ENCODE measurements at places on chromosomes 12 and 14.

DNA sequence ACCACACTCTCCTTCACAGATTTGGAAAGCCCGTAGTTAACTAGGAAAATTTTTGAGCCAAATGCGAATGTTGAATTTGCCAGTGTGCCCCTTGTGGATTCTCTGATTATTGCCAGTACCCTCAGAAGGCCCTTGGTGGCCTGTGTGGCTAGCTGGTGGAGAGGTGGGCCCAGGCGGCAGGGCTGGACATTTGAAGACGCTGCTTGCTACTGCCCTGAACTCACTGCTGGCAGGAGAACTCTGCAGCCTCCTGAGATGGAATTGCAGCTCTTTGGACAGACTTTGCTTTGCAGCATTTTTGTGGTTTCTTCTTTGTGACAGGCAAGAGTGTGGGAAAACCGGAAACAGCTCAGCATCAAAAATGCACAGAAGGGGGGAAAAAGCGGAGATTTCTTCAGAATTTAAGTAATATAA is 97.6 kb downstream of the TGFB3 start:
- DNase-seq, result no peak

DNA sequence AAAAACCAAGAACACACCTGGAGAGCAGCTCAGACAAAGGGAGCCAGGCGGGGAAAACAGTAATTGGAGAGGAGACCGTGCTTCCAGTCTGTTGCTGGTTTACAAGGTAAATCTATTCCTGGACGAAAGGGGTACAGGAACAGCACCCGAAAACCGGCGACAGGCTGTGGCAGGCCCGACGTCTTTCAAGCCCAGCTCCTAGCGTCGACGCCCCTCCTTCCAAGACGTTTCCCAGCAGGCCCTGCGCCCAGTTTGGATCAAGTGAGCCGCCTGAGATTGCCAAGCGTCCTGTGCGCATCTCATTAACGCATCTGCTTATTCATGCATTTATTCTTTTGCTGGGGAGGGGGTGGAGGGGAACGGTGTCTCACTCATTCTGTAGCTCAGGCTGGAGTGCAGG is 1.4 kb downstream of the C12orf56 start:
- DNase-seq, result no peak

DNA sequence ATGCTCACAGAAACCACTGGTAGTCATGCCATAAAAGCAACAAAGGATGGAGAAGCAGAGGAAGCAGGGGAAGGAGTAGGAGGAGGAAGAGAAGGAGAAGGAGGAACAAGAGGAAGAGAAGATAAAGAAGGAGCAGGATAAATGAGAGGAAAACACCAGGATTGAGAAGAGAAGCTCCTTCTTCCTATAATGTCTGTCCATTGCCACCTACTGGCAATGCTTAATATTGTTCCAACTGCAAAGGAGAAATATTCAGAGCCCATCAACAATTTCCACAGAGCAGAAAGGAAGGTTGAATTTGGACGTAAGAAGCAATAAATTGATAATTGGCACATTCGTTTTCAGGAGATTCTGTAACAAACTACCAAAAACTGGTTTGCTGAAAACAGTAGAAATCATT is 898.4 kb downstream of the SLC16A7 start:
- peak; percentile 66 for DNase-seq

DNA sequence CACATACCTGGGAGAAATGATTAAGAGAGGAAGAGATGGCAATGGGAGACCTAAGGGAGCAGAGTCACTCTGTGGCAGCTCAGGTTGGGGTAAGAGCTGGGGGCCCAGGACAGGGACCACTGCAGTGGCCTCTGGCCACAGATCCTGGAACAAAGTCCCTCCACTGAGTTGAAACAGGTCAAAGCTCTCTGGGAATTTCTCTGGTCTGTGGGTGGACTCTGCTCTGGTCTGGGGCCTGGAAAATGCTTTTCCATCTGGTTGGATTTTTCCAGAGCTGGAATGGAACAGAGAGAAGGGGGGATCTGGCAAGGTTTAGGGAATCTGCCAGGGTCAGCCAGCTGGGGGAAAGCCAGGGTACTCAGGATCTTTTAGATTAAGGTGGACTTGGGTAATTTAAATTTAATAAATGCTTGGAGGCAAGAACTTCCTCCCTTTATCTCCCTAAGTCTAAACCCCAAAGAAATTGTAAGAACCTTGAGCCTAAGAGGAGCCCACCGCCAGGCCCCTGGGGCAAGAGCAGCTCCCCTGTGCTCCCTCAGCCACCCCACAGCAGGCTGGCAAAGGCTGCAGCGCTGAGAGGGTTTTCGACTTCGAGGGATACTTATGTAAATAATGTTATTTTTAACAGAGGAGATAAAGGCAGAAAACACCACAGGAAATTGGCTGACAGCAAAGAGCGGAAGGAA is 3.7 kb downstream of the HOXC10 start:
- no peak for DNase-seq

DNA sequence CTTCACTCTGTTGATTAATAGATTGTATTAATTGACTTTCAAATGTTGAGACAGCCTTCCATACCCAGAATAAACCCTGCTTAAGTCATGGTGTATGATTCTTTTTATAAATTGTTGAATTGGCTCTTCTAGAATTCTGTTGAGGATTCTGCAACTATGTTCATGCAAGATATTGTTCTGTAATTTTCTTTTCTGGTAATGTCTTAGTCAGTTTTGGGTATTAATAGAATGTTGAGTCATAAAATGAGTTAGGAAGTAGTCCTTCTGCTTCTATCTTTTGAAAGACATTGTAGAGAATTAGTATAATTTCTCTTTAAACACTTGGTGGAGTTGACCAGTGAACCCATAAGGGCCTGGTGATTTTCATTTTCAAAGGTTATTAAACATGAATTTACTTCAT is 958.9 kb downstream of the LRFN5 start:
- no peak for DNase-seq

DNA sequence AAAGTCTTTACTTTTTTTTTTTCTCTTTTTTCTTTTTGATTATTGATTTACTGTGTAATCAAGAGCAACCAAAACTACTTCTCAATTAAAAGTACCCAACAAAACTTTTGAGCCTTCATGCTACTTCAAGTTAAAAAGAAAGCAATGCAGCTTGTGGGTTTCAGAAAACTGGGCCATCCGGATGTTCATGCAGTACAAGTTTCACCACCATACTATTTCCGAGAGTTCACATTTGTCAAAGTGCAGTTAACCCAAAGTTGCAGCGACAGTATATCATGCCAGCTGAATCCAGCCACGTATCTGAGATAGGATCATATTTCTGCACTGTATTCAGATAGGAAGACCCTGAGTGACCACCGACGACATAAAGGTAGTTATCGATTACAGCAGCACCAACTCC is 33.0 kb downstream of the KLHL28 start:
- no peak for DNase-seq

- DNase-seq, result peak; percentile 76
These were observed 148.5 kb downstream of the TMTC2 start for GRCh38 chr12:82835217-82835616.

DNA sequence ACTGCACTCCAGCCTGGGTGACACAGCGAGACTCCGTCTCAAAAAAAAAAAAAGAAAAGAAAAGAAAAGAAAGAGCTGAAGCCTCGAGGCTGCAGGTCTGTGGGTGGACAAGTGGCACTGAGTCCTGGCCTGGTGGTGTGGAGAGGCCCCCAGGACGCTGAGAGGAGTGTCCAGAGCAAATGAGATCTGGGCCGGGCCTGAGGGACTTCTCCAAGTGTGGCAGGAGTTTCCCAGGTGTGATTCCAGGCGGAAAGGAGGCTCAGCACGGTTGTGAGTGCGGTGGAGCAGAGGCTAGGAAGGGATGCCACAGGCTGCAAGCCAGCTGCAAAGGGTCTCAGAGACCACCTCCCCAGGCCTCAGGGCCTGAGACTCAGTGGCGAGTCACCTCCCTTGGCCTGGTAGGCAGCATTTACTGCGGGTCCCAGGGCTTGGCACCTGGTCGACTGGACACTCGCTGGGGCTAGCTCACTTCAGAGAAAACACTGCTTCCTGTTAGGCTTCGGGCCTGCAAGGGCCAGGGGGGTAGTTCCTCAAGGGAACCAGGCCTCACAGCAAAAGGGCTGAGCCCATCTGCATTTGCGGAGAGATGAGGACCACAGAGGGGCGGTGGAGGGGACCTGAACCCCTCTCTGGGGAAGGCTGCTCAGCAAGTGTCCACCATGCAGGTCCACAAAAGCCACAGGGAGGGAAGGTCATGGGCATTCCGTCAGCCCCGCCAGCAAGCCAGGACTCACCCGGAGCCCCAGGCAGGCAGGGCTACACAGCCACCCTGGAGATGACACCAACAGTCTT is 11.7 kb downstream of the TTC7B start:
- no peak for DNase-seq

DNA sequence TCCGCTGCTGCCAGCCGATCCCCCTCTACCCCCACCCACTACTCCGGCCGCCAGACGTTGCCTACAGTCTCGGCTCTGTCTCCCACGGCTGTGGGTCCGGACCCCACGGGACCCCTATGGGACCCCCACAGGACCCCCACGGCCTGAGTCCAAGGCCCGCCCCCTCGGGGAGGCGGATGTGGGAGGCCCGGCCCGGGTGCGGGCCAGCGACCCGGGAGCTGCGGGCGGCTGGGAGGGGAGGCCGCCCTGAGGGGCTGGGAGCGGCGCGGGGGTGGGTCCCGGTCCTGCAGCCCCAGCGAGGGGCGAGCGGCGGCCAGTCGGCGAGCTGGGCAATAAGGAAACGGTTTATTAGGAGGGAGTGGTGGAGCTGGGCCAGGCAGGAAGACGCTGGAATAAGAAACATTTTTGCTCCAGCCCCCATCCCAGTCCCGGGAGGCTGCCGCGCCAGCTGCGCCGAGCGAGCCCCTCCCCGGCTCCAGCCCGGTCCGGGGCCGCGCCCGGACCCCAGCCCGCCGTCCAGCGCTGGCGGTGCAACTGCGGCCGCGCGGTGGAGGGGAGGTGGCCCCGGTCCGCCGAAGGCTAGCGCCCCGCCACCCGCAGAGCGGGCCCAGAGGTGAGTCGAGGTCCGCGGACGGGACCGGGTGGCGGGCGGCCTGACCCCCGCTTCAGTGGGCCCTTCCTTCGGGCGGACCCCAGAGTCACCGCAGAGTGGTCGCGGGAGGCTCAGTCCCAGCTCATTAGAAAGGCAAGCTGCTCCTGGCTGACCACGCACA is at the start of gene ACVRL1:
TSS of gene ACVRL1 (plus strand) at position 422 of the 773 bp plus-strand sequence. CDS start 4,971 bp downstream, outside the sequence.
- peak; percentile 59 for DNase-seq

DNA sequence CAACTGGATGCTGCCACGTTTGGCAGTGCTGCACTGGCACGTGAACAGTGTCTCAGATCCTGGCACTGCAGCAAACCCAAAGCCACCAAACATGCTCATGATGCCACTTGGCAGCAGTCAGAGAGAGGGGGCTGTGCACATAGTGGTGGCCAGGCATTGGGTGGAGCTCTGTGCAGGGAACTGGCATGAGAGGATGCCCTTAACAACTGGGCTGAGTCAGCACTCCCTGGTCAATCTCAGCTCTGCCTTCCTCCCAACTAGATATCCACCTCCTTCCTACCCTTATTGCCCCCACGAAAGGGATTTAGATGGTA is 37.0 kb downstream of the ZFHX2 start:
- DNase-seq, result no peak

DNA sequence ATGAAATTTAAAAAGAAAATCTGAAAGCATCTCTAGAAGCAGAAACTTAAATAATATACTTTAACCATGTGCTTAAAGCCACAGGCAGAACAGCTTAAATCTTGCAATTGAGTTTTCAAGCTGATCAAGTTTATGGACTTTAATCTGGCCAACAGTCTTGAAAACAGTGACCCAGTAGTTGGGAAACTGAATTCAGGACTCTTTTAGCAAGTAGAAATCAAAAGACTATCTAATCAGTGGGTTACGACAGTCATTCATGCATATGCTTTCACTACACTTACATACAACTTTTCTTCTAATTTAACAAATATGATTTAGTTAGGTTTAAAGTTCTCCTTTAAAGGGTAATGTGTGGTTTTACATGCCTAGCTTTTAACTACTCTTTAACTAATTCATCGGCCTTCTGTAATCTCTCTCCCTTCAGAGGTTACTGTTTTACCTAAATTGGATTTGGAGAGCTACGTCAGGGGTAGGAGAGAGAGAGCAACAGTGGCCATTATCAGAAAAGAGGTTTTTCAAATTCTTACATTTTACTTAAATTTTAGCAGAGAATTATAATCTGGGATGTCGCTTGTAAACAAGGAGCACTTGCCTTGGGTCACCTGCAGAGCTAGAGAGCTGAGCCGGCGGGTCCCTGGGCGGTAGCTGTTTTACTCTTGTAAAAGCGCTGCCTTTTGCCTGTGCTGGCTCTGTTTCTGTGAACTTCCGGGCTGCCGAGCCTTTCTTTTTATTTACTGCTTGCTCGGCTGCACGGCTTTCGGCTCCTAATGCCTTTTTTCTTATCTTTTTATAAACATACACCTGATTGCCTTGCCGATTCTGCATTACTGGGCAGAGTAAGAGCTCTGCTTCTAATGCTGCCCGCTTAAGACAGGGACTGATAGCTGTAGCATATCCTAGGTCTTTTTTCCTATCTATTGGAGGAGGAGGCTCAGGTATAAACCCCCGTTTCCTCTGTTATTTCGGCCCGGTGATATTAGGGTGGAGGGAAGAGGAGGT is 17.4 kb upstream of the LYZ start:
- peak; percentile 22 for DNase-seq

GRCh38 chr12:96193725-96194575 is at the start of gene ELK3:
Gene ELK3, plus strand, starts transcription at chr12:96194375.
- peak; percentile 95 for DNase-seq

DNA sequence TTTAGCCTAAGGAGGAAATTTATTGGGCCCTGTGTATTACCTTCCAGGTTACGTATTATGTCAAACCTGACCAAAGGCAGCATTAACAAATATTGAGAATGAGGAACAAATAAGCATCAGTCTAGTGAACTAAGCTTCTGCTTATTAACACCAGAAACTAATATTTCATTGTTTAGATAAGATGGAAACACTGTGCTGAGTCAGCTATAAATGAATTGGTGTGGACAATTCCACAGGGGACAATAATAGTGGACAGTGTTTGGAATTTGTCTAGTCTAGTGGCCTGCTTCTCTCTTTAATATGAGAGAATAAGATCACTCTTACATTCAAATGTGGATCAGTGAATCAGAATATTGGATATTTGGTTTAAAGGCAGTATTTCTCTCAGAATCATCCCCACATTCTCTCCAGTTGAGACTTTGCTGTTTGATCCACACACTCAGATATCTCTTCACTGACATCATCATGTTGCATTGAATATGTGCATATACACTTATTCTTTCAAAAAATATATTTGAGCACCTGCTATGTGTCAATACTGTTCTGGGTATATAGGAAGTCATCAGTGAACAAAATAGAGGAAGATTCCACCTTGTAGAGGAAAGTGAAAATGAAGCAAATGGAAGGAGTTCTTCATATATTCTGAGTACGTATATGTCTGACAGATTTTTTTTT is 136.3 kb downstream of the DIO2 start:
- DNase-seq, result no peak

- no peak for DNase-seq
These were observed 371.8 kb downstream of the BTG1 start for GRCh38 chr12:91773749-91774429.

GRCh38 chr14:76955575-76956315 is 72.8 kb downstream of the IRF2BPL start:
- DNase-seq, result no peak

- DNase-seq, result no peak
These were observed 40.4 kb upstream of the ETV6 start for GRCh38 chr12:11609045-11609444.

DNA sequence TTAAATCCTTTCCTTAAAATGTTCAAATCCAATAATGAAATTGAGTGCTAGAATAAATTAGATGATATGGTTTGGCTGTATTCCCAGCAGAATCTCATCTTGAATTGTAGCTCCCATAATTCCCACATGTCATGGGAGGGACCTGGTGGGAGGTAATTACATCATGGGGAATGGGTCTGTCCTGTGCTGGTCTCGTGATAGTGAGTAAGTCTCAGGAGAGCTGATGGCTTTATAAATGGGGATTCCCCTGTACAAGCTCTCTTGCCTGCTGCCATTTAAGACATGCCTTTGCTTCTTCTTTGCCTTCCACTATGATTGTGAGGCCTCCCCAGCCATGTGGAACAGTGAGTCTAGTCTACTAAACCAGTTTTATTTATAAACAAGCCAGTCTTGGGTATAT is 508.5 kb downstream of the ETNK1 start:
- DNase-seq, result no peak

Data from endothelial cell of umbilical vein (primary cell).